BJ (cell line): ENCODE measurements at places on chromosomes 13 and 19.

DNA sequence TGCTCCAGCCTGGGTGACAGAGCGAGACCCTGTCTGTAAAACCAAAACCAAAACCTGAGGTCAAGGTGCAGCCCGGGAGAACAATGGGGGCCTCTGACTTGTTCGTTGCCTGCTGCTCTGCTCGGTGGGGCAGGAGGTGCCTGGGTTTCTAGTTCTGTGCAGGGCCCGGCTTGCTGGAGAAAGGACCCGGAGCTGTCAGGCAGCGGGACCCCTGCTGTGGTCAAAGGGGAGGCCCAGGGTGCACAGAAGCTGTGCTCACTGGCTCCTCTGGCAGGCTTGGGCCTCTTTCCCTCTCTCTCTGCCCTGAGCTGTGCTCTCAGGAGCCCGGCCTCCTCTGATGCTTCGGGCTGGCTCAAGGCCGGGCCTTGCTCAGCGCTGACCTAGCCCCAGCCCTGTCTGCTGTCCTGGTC lies 3.5 kb downstream of the LRP3 start:
- no peak for DNase-seq

GRCh38 chr19:47652285-47652684 lies 43.4 kb downstream of the BICRA start:
- no peak for DNase-seq

DNA sequence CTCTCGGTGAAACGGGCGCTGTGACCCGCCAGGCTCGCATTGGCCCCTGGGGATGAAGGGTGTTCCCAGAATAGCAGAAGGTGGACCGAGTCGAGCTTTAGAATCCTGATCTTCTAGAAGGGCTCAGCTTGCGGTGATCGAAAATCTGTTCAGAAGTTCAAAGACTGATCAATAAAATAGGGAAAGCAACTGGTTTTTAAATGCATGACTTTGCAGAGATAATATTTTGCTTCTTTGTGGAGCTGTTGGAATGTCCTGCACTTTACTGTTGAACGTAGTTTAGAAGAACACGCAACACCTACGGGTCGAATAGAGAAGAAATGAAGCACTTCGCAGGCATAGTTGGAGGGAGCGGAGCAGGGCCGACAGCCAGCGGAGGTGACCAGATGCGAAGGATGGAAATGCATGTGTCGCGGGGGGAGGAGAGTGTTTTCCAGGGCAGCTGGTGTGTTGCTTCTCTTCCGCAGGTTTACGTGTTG lies 766 bp downstream of the CEBPG start:
- DNase-seq, result no peak

GRCh38 chr13:95269756-95270155 lies 31.5 kb downstream of the ABCC4 start:
- no peak for DNase-seq

- no peak for DNase-seq
These were observed 133.5 kb upstream of the KL start for GRCh38 chr13:32882691-32883090.
